ENCODE measurements at places on chromosomes 2 and 18. TPM values are rescaled to one million over a fixed set of nuclear protein-coding genes. Genes with fewer than 3 reads are reported as not detected.

The ITPRIPL1 gene
- total RNA-seq, result 0.75 TPM

The SLC25A52 gene
- not detected for total RNA-seq

The REG1B gene
- total RNA-seq, result not detected

The OSBPL6 gene
- 0.98 TPM for total RNA-seq

The EHD3 gene
- total RNA-seq, result 23.1 TPM

The C2orf76 gene
- 7.6 TPM for total RNA-seq

The EGR4 gene
- total RNA-seq, result not detected

The CHST9 gene
- total RNA-seq, result not detected

The LOXL3 gene
- 62.8 TPM for total RNA-seq

The EML6 gene
- 0.75 TPM for total RNA-seq

The REG3A gene
- total RNA-seq, result not detected

The GRP gene
- not detected for total RNA-seq

The GPAT2 gene
- 12.7 TPM for total RNA-seq

The TLX2 gene
- not detected for total RNA-seq

The SLC9A4 gene
- not detected for total RNA-seq

The G6PC2 gene
- total RNA-seq, result not detected

Measured in smooth muscle cell of the coronary artery (primary cell).